Stimulated activated CD8-positive, alpha-beta memory T cell treated with anti-CD3 and anti-CD28 coated beads, Interleukin-4, amount 100 ng/mL, for 24 hours (primary cell): ENCODE measurements at places on chromosomes 16 and 17.

DNA sequence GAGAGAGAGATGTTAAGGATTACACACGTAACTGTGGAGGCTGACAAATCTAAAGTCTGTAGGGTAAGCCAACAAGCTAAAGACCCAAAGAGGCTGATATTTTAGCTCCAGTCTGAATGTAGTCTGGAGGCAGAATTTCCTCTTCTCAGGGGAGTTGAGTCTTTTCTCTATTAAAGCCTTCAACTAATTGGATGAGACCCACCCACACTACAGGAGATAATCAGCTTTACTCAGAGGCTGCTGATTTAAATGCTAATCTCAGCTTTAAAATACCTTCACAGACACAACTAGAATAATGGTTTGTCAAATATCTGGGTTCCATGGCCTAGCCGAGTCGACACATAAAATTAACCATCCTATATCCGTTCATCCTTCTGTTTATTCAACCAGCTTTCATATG is 204.3 kb upstream of the PSMD7 start:
- no peak for DNase-seq

- no peak for DNase-seq
Observed at GRCh38 chr17:72580321-72581127, 459.7 kb downstream of the SOX9 start.

- no peak for DNase-seq
Observed at GRCh38 chr17:34862384-34862783, 98.9 kb downstream of the CCT6B start.

GRCh38 chr16:52366983-52367382 is 180.0 kb downstream of the TOX3 start:
- no peak for DNase-seq

DNA sequence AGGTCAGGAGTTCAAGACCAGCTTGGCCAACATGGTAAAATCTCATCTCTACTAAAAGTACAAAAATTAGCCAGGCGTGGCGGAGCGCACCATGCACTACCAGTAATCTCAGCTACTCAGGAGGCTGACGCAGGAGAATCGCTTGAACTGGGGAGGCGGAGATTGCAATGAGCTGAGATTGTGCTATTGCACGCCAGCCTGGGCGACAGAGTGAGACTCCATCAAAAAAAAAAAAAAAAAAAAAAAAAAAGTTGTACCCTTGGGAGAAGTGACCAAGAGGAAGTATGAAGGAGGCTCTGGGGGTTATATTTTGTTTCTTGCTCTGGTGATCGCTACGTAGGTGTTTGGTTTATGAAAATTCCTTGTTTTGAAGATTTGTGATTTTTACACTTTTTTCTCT is 66.3 kb downstream of the LITAF start:
- DNase-seq = no peak

- no peak for DNase-seq
Observed at GRCh38 chr17:38881600-38882191, 11.8 kb downstream of the LASP1 start.

- no peak for DNase-seq
Observed at GRCh38 chr17:39252788-39253460, 27.2 kb upstream of the STAC2 start.

GRCh38 chr17:7060165-7060891 is 16.4 kb upstream of the SLC16A11 start:
- no peak for DNase-seq

DNA sequence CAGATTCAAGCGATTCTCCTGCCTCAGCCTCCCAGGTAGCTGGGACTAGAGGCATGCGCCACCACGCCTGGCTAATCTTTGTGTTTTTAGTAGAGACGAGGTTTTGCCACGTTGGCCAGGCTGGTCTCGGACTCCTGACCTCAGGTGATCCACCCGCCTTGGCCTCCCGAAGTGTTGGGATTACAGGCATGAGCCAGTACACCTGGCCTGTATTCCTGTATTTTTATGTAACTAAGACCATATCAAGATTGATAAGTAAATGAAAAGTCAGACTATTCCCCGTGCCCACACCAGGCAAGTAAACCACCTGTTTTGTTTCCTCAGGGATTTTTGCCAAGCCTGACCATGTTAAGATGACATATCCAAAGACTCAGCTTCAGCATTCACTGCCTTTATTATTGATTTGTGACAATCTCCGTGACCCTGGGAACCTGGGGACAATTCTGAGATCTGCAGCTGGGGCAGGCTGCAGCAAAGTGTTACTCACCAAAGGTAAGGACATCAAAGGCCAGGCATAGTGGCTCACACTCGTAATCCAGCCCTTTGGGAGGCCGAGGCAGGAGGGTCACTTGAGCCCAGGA is 5.6 kb downstream of the MRM3 start:
- DNase-seq = no peak

DNA sequence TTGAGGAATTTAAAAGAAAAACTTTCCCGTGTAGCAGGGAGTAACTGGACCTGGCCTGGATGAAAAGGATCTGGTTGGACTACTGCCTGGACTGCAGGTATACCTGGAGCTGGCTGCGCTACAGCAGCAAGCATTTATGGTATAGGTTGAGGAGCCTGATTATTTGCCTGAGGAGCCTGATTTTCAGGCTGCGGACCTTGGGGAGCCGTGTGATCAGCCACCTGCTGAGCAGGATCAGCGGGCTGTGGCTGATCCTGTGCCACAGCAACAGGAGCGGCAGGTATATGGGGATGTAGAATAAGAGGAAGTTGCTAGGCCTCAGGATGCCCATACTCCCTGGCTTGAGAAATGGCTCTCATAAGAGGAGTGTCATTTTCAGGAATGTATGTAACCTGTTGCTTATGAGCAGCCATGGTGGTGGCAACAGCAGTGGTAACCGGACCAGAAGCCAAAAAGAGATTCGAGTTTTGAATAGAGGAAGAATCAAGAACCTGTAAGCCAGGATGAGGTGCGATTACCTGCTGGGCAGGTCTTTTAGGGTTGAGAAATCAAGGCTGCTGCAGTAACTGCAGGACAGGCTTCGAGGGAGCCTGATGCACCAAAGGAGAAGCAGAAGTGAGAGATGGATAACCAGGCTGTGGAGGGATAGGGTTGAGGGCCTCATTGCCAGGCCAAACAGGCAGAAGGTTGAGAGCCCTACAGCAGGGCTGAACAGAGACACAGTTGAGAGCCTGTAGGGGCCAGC is 60.9 kb upstream of the ARL4D start:
- DNase-seq = no peak

- no peak for DNase-seq
Observed at GRCh38 chr16:64740261-64740660, 381.6 kb downstream of the CDH11 start.

- DNase-seq = no peak
Observed at GRCh38 chr17:31490019-31490650, 98.7 kb downstream of the RAB11FIP4 start.

DNA sequence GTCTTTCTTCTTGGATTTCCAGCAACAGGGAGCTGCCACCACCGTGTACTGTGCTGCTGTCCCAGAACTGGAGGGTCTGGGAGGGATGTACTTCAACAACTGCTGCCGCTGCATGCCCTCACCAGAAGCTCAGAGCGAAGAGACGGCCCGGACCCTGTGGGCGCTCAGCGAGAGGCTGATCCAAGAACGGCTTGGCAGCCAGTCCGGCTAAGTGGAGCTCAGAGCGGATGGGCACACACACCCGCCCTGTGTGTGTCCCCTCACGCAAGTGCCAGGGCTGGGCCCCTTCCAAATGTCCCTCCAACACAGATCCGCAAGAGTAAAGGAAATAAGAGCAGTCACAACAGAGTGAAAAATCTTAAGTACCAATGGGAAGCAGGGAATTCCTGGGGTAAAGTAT is 389.0 kb downstream of the MAF start:
- no peak for DNase-seq

DNA sequence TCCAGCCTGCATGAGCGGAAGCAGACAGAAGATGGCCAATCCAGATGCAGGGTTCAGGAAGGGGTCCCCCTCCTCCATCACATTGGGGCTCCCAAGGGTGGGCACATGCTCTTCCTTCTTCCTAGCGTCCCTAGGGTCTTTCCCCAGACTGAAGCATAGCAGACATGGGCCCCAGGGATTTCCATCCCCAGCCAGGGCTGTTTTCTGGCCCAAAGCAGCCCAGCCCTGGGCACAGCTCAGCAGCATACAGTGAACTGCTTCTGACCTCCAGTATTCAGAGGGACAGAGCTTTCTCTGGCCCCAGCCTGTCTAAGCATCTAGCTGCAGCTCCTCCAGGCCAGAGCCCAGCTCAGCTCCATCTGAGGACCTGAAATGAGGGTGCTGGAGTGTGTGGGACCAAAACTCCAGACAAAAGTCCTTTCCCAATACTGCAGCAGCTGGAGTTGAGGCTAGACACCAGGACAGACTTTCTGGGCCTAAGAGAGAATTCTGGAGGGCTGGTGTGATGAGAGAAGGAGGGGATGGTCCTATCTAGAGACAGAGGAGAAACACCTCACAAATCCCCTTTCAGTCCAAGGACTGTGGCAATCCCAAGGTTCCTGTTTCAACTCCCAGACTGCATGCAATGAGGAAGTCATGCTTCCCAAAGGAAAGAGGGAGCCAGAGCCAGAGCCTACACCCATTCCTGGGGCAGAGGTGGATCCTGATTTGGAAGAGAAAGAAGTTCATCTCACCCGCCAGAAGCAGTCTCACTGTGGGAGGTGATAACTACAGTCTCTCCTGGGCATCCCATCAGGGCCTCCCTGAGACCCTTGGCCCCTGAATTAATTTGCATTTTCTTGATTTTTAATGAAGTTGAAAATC is 4.5 kb upstream of the FOXN1 start:
- no peak for DNase-seq

DNA sequence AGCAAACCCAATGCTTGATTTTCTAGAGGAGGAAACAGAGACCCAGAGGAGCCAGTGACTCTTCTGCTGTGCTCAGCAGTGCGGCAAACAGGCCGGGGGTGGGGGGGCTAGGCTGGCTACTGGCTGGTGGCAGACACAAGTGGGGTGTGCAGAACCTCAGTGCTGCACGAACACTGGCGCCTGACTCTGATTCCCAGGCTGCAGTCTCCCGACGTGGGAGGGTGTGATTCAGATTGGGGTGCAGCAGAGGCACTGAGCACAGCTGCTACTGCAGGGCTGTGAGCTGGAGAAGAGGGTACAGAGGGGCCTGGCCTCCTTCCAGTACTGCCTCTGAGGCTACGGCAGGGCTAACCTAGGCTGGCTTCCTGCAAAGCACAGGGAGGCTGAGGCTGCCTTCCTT is 8.1 kb downstream of the RPL19 start:
- no peak for DNase-seq

GRCh38 chr16:86701286-86701975 is 123.1 kb downstream of the FOXL1 start:
- DNase-seq = no peak

GRCh38 chr16:30002614-30003346 is 6.7 kb downstream of the INO80E start:
- DNase-seq = no peak

- DNase-seq = no peak
Observed at GRCh38 chr16:65660390-65660789, 538.5 kb upstream of the CDH11 start.
